Subcutaneous preadipocyte (primary cell): ENCODE measurements at places on chromosomes 16 and 17. TPM values are rescaled to one million over a fixed set of nuclear protein-coding genes. Genes with fewer than 3 reads are reported as not detected.

GRAP gene
- total RNA-seq = 0.20 TPM in 1 of 2 replicates, not detected in the other

NEUROD2 gene
- not detected in 2 replicates for total RNA-seq

ZNF200 gene
- 5.9 and 10.4 TPM in 2 replicates for total RNA-seq

CRYBA1 gene
- not detected in 2 replicates for total RNA-seq

GLYR1 gene
- 37.5 and 64.1 TPM in 2 replicates for total RNA-seq

KLHL10 gene
- under 0.01 and 0.37 TPM in 2 replicates for total RNA-seq

TRIM47 gene
- 22.0 and 25.6 TPM in 2 replicates for total RNA-seq

AURKB gene
- total RNA-seq = 24.6 and 32.6 TPM in 2 replicates

SPEM1 gene
- not detected in 2 replicates for total RNA-seq

DDX19B gene
- 31.6 and 32.6 TPM in 2 replicates for total RNA-seq

OSBPL7 gene
- 3.7 and 4.0 TPM in 2 replicates for total RNA-seq

TBC1D3G gene
- not detected in 2 replicates for total RNA-seq

CTNS gene
- total RNA-seq = 19.8 and 21.7 TPM in 2 replicates

MPV17L gene
- total RNA-seq = 0.37 and 1.2 TPM in 2 replicates

MEOX1 gene
- not detected in 2 replicates for total RNA-seq

CACNG5 gene
- total RNA-seq = not detected in 2 replicates

ZCCHC14 gene
- total RNA-seq = 11.8 and 13.7 TPM in 2 replicates

CMTM2 gene
- total RNA-seq = not detected in 2 replicates

SLFN12L gene
- total RNA-seq = under 0.01 and 0.37 TPM in 2 replicates

FOXL1 gene
- 14.0 and 32.6 TPM in 2 replicates for total RNA-seq

KRT25 gene
- total RNA-seq = not detected in 2 replicates

CCDC40 gene
- total RNA-seq = 2.7 and 4.0 TPM in 2 replicates

CPHXL2 gene
- total RNA-seq = not detected in 2 replicates

NPIPA3 gene
- 0.73 TPM in 1 of 2 replicates, not detected in the other for total RNA-seq
